ENCODE measurements at places on chromosomes 12 and 14. TPM values are rescaled to one million over a fixed set of nuclear protein-coding genes. Genes with fewer than 3 reads are reported as not detected.

- DNase-seq, result no peak
These were observed 6.5 kb downstream of the KRT85 start for GRCh38 chr12:52360663-52361271.

DNA sequence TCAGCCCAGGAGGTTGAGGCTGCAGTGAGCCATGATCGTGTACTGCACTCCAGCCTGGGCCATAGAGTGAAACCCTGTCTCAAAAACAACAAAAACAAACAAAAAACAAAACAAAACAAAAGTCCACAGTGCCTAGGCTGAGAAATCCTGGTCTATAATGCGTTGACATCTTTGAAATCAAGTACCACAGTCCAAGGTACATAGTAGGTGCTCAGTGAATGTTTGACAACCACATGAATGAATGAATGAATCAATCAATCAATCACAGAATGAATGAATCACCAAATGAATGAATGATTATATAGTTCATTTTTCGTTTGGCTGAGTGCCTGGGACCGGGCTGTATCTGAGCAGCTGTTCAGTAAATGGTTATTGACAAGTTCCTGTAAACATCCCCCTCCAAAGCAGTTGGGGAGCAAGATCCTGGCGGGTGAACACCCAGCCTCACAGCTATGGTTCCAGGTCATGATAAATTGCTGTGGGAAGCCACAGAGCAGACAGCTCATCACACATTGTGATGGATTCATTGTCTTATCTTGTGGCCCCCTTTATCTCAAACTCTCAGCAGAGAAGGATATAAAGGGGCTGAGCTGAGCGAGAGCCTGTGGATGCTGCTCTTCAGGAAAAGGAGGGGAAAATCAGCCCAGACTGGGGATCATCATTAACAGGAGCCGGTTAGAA is 30.4 kb upstream of the IFT81 start:
- peak; percentile 24 for DNase-seq

- DNase-seq, result no peak
These were observed 80.1 kb upstream of the DYNC1H1 start for GRCh38 chr14:101884089-101884933.

DNA sequence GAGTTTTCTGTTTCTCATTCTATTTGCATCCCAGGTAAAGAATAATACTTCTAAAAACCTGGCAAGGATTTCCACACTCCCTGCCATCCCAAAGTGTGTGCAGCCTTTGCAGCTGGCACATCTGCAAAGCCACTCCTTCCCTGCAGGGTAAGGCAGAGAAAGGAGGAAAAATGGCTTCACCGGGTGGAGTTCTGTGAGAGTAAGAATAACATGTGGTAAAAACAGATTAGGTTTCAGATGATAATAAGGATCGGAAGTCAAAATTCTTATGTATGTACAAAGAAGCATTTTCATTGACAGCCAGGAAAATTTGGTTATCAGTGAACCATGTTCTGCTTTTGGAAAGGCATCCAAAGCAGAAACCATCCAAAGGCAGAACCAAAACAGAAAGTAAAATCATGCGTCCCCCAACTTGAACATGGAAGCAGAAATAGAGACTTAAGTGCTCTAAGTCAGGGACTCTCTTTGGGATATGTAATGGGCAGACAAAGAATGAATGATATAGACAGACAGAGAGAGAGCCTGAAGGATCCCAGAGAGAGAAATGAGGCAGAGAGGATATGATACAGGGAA is 192.6 kb upstream of the CCDC196 start:
- DNase-seq, result no peak

DNA sequence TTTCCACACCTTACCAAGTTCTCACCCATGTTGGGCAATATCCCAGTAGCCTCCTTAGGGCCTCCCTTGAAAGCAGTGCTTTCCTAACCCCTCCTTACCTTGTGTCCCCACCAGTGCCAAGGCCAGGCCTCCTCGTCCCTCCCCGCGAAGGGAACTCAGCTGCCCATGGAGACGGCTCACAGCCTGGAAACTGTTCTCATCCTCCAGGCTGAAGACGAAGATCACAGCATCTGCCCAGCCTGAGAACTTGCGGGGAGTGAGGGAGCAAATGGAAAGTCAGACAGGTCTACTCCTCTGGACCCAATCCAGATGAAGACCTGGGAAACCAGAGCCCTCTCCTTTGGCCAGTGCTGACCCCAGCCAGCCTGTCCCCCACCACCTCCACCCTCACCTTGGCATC is 4.6 kb downstream of the AGAP2 start:
- DNase-seq, result no peak

GRCh38 chr12:116697716-116698115 is 40.2 kb downstream of the SPRING1 start:
- DNase-seq, result no peak

- DNase-seq, result no peak
These were observed 242.1 kb upstream of the ARHGAP5 start for GRCh38 chr14:31835049-31835448.

Gene ADCY4
- total RNA-seq, result not detected

DNA sequence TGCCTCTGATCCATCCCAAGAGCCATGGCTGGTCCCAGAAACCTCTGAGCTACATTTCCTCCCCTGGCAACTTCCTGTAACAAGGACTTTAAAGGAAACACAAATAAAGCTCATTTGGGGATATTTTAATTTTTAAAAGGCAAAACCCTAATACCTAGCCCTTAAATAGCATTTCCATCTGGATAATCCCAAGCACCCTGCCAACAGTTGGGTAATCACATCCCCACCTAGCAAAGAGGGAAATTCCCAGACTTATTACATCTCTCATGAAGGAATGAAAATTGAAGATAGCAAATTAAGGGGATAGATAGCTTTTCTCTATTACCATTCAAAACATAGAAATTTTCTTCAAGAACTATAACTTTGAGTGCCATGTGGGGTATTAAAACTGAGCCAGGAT is 213.7 kb upstream of the BMP4 start:
- no peak for DNase-seq

Gene SELPLG
- total RNA-seq, result 2.9 TPM

DNA sequence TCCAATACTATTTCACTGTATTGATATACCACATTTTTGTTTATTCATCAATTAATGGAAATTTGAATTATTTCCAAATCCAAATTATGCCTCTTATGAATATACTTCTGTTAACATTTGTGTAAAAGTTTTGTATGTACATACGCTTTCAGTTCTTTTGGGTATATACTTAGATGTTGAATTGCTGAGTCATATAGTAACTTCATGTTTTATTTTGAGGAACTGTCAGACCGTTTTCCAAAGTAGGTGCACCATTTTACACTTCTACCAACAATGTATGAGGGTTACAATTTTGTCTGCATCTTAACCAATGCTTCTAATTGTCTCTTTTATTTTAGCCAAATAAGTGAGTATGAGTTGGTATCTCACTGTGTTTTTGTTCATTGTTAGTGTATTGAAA is 10.2 kb upstream of the CCER1 start:
- DNase-seq, result no peak

DNA sequence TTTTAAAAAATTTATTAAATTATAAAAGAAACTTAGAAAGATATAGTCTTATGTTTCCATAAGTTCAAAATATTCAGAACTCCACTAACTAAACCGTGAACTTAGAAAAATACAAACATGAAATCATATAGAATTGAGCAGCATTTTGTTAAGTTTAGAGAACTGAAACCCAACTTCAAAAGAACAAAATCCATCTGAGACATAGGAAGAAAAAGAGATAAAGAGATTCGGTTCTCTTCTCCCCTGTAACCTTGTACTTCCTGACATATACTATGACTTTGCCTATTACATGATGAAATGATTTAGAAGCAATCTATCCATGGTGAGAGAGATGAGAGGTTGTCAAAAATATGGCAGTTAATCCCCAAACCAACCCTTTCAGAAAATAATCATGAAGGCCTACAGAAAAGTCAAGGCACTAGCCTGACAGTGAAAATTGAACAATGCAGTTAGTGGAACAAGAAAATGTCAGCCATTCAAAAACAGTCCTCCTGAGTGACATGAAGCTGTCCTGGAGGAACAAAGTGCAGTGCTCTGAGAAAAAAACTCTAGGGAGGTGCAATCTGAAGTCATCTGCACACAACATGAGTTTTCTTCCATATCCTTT is 44.0 kb downstream of the C12orf50 start:
- no peak for DNase-seq

Gene RITA1
- 65.3 TPM for total RNA-seq

Gene SLC6A13
- 0.51 TPM for total RNA-seq

Gene CAPZA3
- total RNA-seq, result not detected

Gene ARHGDIB
- 0.47 TPM for total RNA-seq

Gene TMEM63C
- 0.16 TPM for total RNA-seq
